DND-41 (cell line): ENCODE measurements at places on chromosomes 7 and 10.

DNA sequence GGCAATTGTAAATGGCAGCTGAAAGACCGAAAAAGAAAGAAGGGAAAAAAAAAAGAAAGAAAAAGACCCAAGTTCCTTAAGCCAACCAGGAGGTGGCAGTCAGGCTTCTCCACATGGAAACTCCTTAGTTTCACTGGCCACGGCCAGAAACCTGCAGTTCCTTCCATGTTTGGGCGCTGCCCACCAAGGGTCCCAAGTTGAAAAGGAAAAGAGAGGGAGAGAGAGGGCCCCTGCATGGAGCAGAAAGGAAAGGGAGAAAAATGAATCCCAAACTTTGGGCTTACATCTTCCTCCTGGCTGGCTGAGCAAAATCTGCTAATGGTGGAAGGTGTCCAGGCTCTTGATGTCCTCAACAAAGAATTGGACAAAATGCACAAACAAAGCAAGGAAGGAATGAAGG, 31.8 kb upstream of the ABCA13 start:
- no peak for DNase-seq

- DNase-seq = no peak
Measured at GRCh38 chr7:94311515-94311914, 83.2 kb upstream of the COL1A2 start.

- no peak for DNase-seq
Measured at GRCh38 chr10:71476228-71477011, 79.7 kb downstream of the CDH23 start.

DNA sequence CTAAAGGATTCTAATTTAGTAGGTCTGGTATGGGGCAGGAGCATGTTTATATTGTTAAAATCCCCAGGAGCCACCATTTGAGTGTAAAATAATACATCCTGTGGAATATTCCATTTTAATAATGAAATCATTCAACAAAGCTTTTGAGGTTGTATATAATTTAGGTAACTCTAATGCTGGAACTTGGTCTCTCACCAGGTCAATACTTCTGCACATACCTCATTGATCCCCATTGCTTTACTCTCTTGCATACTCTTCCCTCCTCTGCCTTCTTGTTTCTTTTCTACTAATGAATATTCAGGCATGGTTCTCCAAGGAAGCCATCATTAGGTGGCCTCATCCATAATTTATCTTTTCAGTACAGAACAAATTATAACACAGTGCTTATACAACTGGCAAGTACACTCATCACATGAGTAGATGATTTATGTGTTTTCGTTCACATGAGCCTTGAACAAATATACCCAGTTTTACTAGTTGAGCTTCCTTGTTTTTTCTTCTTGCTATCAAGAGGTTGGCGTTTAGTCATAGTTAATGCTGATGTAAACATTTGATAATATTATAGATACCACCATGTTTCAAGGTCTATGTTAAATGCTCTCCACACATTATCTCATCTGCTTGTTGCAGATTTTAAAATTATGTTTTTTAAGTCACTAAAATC, 7.2 kb downstream of the PALS2 start:
- no peak for DNase-seq
